Pulmonary artery endothelial cell (primary cell): ENCODE measurements at places on chromosomes 16 and 17. TPM values are rescaled to one million over a fixed set of nuclear protein-coding genes. Genes with fewer than 3 reads are reported as not detected.

DNA sequence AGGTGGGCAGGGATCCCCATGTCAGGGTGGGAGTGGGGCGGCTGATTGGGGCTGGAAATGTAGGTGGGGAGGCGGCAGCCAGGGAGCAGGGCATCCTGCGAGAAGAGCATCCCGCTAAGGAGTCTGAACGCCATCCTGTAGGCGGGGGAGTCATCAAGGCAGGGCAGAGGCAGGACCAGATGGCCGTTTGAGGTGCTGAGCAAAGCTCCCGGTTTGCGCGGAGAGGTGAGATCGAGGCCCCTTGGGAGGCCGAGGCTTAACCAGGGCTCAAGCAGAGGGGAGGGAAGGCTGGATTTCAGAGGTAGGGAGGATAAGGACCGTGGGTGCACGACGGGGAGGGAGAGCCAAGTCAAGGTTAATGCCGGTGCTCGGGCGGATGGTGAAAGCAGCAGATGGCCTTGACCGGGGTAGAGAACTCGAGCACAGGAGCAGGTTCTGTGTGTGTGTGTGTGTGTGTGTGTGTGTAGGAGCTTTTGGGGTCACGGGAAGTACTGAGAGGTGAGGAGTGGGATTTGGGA, 472 bp upstream of the NME2 start:
- no peak for DNase-seq

DNA sequence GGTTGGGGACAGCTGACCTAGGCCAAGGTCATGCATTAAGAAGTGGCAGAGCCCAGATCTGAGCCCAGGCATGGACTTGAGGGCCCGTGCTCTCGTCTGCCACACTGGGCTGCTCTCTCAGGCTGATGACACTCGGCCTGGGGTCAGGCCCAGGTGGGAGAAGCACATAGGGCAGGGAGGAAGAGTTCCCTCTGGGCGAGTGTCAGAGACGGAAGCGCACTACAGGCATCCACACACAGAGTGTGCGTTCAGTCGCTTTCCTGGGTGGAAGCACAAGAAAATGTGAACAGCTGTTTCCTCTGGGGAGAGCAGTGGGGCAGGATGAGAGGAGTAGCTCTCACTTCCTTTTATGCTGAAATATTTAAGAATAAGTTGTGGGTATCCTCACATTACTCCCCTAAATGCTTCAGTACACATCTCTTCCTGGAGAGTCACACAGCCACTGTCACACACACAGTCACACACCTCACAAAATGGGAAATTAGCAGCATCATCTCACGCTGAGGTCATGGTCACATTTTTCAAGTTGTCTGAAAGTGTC, 59.7 kb downstream of the B9D1 start:
- DNase-seq = no peak

DNA sequence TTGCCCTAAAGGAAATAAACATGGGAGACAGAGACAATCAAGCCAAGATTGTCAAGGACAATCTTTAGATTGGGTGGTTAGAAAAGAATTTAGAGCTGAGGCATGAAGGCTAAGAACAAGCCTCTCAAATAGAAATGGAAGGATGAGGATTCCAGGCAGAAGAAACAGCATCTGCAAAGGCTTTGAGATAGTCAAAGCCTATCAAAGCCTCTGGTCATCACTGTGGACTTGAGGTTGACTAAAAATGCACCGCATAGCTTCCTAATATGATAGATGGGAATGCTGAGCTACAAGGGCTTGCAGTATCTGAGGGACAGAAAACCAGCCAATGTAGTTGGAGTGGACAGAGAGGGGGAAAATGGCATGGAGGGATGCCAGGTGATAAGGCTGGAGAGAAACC, 109.8 kb upstream of the FAM20A start:
- DNase-seq = no peak

RNU2-1 gene
- total RNA-seq = not detected in 2 replicates

GRCh38 chr16:22732400-22732799, 81.6 kb upstream of the HS3ST2 start:
- DNase-seq = no peak

KRT16 gene
- 0.13 and 0.63 TPM in 2 replicates for total RNA-seq

DNA sequence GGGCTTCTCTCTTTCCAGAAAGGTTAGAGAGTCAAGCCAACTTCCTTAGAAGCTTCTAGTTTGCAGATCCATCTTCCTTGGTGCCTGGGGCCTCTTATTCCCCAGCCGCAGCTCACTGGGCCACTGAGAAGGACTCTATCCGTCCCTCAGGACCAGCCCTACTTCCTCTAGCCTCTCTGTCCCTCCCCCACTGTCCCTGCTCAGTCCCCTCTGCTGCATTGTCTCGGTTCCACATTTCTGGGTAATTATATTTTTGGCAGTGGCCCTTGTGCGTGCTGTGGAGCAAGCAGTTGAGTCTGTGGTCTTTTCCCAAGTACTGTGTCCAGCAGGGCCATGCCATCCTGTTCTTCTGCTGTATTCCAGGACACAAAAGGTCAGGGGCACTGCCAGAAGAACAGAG, 17.8 kb downstream of the IRX3 start:
- DNase-seq = no peak

HEXIM1 gene
- total RNA-seq = 9.7 and 9.8 TPM in 2 replicates

- DNase-seq = no peak
These were observed 273.3 kb upstream of the CDH5 start for GRCh38 chr16:66093191-66093590.

PRAC2 gene
- not detected in 2 replicates for total RNA-seq
